ENCODE measurements at places on chromosomes 5 and 9.

- DNase-seq = no peak
Measured at GRCh38 chr9:99868845-99869244, 37.6 kb upstream of the STX17 start.

DNA sequence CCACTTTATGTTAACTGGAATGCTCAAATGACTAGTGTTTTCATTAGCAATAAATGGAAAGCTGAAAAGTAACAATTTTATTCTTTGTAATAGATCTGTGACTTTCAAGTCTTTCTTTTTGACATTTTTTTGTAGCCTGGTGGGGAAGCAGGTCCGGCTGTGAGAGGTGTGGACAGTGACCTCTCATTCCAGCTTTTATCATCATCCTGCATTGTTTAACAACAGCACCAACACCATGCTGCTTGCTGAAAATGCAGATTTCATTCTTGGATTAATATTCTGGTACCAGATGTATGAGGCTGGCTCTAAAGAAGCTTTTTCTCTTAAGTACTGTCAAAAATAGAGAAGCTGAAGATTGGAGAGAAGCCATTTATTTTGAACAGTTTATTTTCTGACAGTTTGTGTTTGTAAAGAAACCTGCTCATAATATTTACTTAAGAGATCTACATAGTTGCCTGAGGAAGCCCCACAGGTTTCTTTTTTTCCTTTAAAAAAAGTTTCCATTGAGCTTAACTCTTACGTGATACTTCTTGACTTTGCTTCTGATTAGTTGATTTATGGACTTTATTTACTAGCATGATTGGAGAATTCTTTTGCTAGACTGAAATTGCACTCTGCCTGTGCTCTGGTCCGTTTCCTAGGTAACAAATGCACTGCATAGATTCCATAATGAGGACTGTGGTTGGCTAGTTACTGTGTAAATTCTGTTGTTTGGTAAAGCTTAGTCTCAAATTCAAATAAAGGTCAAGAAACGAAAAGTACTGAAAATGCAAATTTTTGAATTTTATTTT is 3.4 kb downstream of the KIAA1958 start:
- DNase-seq = no peak

DNA sequence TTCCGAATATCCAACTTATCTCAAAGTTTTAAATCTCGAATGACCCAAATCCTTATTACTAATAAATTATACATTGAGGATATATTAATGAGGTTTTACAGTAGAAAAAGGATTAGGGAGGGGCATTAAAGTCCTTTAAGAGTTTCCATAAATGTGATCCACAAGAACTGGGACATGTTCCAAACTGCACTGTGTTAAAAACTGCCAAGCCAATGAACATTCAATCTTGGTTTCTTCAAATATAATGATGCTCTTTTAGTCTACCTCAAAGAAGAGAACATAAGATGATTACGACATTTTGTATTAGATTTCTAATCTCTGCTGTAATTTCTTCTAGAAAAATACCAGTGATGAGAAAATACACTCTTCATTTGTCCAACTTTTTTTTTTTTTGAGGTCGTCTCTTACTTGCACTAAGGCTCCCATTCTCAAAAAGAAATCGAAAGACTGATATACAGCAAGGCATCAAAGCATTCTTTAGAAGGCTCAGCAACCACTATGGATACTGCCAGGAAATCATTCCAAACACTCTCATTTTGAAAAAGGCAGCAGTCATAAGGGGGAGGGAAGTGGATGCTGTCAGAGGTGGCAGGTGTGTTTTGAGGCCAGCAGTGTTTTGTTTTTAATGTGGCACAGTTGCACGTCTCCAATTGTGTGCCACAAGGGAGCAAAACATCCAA is 1.7 kb downstream of the PTAR1 start:
- DNase-seq = no peak

GRCh38 chr9:95736891-95737522 is 138.5 kb upstream of the ERCC6L2 start:
- DNase-seq = no peak

DNA sequence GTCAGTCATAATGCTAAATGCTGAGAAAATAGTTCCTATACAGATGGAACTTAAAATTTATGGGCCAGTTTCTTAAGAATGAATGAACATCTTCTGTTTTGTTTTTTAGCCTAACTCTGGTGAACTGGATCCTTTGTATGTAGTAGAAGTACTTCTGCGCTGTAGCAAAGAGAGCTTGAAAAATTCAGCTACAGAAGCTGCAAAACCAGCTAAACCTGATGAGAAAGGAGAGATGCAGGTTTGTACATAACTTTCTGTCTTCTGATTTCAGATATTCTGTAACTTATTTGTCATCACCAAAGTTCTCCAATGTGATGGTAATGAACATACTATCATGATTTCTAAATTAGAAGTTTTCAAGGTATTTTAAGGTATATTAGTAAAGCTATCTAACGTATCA is 80.1 kb downstream of the MTREX start:
- no peak for DNase-seq
